ENCODE measurements at places on chromosomes 5 and 9.

- no peak for DNase-seq
Measured at GRCh38 chr9:99023831-99024230, 80.1 kb downstream of the COL15A1 start.

- DNase-seq, result peak; percentile 95
Measured at GRCh38 chr5:16935231-16936149, 598 bp downstream of the MYO10 start.

GRCh38 chr5:95864944-95865504 lies 42.5 kb upstream of the GLRX start:
- DNase-seq, result no peak

- DNase-seq, result no peak
Measured at GRCh38 chr5:100131161-100131560, 404.0 kb upstream of the FAM174A start.

DNA sequence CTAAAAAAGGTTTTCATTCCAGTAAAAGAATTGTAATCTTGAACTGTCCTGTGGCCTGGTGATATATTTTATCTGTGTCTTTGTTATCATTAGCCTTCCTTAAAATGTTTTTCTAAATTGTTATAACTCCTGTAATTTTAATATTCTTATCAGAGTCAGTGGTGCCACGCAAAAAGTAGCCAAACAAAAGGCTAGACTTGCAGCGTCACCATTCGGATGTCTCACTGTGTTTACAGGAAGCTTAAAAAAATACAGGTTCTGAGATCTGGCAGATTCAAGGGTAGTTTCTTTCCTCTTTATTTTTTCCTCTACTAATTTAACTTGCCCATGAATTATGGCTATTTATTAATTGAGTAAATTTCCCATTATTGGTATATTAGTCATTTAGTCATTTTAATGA lies 362.3 kb downstream of the MAT2B start:
- no peak for DNase-seq

GRCh38 chr5:83011985-83012384 lies 65.2 kb downstream of the TMEM167A start:
- DNase-seq, result no peak

- no peak for DNase-seq
Measured at GRCh38 chr9:14242150-14242805, 71.7 kb downstream of the NFIB start.

DNA sequence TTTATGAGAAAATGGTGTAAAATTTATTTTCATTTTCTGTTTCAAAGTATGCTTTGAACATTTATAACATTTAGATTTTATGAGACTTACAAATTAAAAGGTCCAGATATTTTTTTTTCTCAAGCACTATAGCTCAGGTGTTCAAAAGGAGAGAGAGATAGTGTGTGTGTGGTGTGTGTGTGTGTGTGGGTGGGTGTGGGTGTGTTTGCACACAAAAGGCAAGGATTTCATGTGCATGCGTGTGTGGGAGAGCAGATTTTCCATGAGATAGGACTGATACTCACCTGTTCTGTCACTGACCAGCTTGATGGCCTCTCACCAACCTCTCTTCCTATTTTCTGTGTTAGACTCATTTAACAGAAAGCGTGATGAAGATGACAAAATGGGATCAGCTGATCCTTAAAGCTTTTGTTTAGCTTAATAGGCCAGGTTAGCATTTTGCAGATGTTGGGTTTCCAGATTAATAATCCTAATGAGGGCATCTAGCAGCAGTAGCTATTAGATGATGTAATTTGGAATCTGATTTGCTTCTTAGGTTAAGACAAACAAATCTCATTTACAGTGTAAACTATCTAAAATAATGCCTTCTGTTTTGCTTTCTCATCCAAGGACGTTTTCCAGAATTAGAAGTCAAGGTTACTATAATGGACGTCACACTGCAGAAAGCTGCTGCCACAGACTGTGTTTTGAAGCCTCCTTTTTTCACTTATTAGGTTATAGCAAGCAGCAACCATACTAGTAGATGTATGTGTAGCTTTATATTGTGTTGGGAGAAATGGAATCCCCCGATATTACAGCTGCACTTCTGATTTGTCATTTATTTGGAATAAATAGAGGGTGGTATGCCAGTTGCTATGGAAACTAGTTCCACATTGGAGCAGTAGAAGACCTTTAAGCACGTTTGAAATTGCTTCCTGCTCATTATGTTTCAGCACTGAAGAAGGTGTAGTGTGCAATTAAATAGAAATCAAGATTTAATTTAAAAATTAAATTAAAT lies 355.6 kb downstream of the TAF11L14 start:
- DNase-seq, result no peak

GRCh38 chr5:157598350-157598936 lies 22.9 kb upstream of the ADAM19 start:
- DNase-seq, result no peak

DNA sequence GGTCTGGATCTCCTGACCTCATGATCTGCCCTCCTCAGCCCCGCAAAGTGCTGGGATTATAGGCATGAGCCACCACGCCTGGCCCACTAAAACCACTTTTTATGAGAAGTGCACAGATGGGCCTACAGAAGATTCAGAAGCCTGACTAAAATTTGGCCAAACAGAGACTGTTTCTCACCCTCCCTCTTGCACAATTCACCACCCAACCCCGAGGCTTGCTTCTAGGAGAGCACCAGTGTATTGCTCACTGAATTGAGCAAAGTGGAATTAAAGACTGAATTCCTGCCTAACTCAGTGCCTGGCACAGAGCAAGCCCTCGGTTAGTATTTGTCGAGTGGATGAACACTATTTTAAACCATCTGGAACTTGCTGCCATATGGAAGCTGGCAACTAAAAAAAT lies 3.4 kb upstream of the DCTN4 start:
- no peak for DNase-seq

- peak; percentile 84 for DNase-seq
Measured at GRCh38 chr5:77851176-77852067, 75.3 kb upstream of the TBCA start.

GRCh38 chr5:146111409-146111808 lies 6.0 kb upstream of the PLAC8L1 start:
- DNase-seq, result no peak

- no peak for DNase-seq
Measured at GRCh38 chr5:622359-622758, 10.2 kb downstream of the CEP72 start.

DNA sequence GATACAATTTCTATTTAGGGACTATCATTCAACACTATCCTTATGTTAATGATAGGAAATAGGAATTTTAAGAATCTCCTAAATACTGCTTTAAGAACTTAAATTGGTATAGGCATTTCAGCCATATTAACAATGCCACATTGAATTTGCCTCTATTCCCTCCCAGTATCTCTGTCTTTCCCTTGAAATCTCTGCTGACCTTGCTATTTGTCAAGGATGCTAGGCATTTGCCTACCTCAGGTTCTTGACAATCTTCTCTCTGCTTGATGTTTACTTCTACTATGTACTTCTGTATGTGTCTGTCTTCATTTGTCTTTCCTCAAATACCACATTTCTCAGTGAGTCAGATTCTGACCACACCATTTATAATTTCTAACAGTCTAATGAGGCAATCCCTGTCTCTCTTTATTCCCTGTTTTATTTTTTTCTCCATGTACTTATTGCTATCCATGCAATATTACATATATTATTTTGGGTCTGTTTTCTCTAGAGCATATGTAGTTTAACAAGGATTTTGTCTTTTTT lies 1461.4 kb upstream of the CDH9 start:
- no peak for DNase-seq

DNA sequence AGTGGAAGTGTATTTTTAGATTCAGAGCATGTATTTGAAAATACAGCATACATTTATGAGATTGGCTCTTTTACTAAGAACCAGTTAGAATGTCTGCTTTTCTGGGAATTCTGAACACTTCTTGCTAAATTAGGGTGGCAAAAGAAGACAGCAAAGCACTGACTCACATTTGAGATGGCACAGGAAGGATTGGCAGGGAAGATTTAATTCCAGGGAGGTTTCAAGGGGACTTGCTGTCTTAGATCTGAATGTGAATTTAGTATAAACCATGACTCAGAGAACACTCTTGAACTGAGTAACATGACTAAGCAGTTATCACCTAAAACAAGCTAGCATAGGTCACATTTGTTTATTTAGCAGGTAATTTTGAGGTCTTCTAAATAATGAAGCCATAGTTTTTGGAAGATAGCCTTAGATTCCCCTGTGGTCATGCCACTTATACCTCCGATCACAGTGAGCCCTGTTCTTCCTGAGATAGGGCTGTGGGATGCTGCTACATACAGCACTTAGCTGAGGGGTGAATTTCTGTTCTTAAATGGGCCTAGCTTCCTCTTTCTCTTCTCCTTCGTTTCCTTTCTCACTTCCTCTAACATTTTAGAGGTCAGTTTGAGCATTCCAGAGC lies 173.8 kb downstream of the PCSK1 start:
- no peak for DNase-seq

DNA sequence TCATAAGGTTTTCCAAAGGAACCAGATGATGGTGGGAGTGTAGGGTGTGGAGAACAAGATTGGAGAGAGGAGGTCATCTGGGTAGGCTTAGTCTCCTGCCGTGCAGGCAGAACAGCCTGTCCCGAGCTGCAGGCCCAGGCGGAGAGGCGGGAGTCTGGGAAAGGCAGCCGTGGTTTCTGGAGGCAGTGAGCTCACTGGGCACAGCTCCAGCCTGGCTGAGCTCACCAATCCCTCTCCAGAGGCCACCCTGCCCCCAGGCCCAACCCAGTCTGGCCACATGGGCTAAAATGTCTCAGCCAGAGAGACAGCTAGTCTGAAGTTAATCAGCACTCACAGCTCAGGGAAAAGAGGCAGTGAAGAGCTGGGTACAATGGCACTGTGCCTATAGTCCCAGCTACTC lies 12.3 kb downstream of the P4HA2 start:
- DNase-seq, result no peak

DNA sequence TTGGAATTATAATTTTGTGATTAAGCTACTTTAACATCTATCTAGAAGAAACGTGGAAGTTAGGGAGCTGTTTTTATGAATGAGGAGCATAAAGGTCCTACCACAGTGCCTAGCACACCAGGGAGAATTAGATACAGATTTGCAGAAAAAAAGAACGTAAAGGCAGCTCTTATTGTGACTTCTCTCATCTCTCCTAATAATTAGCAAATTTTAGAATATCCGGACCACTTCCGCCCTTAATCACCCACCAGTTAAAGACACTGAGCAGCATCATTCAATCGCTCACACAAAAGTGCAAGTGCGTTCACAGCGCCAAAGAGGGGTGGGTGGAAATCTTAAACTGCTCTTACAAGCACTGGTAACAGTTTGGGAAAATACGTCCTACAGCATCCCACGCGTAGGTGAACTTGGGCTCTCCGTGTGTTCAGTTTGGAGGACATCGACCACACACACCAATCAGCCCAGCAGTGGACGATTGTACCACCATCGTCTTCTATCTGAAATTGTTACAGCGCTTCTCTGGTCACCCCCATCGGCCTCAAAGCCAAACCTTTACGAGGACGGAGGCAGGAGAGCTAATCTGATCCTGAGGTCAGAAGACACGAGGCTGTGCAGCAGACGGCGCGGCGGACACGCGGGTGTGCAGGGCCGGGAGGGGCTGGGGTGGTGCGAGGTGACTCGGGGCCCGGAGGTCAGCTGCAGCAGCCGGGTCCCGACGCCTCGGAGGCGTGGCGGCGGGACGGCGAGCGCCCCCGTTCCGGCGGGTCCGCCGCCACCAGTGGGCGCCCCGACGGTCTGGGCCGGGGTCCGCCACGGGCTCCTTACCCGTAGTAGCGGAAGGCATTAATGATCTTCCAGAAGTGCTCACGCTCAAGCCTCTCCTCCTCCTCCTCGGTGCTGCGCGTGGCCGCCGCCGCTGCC lies 646 bp downstream of the CARNMT1 start:
- no peak for DNase-seq

DNA sequence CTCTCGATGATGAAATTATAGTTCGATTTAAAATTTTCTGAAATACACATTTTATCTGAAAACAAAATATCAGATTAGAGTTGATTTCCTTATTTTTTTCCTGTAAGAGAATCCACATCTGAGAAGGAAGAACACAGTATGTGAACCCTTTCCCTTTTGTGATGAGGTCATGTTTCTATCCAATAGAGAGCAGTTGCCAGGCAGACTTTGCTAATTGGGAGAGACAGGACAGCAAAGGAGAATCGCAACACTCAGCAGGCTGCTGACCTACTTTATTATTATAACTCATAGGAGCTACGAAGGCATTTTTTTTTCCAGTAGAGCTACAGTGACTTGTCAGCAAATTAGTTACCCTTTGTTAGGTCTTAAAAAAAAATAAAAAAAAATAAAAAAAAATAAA lies 242.1 kb downstream of the HCN1 start:
- DNase-seq, result no peak

DNA sequence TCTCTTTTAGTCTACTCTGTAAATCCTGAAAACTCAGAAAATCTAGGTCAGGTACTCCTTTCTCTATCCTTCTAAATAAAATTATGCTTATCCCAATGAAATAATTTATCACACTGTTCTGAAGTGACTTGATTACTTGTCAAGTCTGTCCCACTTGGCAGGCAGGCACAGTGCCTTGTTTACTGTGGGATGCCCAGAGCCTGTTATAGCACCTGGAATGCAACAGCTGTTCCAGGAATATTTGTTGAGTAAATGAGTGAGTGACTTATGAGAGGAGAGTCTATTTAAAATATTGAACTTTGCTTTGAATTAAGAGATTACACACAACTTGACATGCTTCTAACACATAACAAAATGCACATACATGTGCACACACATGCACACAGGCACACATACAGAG lies 130.0 kb downstream of the MPDZ start:
- no peak for DNase-seq

GRCh38 chr9:135973277-135974219 lies 12.4 kb upstream of the UBAC1 start:
- no peak for DNase-seq
